ENCODE measurements at places on chromosomes 7 and 10.

DNA sequence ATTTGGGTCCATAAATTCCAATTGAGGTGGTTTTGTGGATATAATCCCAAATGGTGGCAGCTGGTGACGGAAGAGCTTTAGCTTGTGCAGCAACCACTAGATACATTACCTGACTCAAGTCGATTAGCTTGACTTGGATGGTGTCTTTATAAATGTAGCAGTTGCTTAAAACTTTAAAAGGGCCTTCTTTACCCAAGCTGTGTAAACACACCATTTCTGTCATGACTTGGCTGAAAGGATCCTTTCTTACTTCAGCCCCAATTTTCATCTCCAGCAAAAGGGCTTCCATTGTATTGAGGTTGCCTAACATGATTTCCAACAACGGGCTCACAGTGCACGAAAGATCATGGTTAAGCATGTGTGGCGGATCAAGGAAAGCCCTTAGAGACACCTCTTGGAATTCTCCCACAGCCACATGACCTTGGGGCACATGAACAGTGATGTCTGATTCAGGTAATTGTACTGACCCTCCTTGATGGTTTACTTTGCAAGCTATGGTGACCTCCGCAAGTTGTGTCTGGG lies 57.9 kb downstream of the MACC1 start:
- DNase-seq, result no peak

DNA sequence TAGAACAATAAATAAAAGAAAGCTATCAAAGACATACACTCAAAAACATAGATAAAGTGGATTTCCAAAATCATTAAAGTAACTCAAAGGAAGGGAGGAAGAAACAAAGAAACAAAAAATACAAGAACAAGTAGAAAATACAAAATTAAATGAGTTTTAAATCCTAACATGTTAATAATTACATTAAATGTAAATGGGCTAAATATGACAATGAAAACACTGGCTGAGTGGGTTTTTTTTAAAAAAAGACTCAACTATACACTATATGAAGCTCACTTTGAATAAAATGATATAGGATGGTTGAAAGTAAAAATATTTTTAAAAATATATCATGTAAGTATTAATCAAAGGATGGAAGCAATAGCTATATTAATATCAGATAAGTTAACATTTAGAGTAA lies 371.4 kb downstream of the PTPRN2 start:
- no peak for DNase-seq

DNA sequence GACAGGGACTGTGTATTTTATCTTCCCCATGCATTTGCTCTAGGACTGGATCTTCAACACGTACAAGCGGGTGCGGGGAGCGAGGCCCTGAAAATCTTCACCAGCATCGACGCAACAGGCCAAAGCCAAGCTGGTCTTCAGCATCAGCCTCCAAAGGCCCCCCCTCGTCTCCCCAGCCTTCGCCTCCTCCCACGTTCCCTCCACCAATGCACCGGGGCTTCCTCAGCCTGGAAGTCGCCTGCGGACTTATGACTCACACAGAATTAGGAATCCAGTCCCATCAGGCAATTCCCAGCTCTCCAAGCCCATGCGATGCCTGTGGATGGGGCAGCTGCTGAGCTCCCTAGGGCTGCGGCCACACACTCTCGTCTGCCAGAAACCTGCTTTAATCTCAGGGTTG lies 36.3 kb upstream of the RNF32 start:
- DNase-seq, result no peak

- DNase-seq, result no peak
Observed at GRCh38 chr10:103613616-103614015, 120.1 kb downstream of the NEURL1 start.
